ENCODE measurements at places on chromosomes 6 and 20.

DNA sequence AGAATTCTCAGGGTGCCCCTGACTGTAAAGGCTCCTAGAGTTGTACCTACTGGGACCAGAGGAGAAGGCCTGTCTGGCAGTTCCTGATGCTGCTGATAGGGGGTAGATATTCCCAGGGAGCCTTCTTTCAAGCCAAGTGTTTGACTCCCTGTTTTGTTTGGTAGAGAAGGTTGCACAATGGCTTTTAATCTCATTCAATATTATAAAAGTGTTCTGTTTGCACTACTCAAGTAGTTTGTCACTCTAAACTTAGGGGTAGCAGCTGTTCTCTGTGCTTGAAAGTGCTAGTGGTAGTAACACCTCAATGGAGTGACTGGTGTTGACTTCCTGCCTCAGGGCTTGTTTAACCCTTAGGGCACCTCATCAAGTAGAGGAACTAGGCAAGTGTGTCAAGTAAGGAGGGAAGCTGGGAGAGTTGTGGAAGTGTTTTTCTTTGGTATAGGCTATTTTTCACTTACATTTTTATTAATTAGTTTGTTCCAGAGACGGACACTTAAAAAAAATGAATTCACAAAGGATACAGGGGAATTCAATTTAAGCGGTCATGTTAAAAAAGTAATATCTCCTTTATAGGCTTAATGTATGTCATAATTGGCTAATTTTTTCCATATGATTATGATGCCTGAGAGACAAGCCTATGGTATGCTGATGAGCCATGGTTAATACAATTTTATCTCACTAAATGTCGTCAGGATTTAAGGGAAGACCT lies 38.1 kb downstream of the BICRAL start:
- no peak for DNase-seq

DNA sequence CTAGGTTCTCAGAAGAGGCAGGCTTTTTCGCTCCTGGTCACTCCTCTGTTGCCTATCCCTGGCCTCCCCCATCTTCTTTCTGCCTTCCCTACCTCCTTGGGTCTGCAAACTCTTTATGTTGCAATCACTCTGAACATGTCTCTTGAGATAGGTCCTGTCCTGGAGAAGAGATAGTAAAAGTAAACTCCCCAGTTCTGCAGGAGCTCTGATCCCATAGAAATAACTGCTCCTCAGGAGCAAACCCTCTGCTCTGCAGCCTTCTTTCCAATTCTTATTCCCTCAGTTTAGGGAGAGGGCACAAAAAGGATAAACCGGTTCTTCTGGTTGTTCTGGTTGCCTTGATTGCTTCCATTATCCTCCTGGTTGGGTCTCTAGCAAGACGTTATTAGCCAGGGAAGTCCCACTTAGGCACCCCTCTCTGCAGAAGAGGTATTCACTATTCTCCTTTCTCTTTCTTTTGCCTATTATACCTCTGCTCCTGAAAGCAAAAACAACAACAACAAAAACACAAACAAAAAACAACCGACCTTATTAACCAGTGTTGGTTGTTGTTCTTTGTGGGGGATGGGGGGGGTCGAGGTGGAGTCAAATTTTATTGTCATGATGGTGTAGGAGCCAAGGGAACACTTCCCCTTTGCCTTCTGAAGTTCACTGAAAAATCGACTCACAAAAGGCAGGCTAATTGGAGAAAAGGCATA lies 973 bp downstream of the TRIM38 start:
- DNase-seq = no peak

DNA sequence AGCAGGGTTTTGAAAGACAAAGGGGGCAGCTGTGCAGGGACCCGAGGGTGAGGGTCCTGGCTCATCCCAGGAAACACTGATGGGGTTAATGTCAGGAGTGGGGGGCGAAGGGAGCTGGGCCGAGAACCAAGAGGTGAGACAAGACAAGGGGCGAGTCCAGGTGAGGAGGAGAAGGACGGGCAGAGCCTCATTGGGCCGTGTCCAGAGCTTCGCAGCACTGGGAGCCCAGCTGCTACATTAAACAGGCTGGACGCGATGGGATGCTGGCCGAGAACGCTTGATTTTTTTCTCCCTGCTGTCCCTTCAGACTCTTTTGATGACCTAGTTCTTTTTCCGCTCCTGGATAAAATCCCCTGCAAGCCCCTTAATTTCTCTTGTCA lies 172.8 kb upstream of the SNX9 start:
- no peak for DNase-seq

DNA sequence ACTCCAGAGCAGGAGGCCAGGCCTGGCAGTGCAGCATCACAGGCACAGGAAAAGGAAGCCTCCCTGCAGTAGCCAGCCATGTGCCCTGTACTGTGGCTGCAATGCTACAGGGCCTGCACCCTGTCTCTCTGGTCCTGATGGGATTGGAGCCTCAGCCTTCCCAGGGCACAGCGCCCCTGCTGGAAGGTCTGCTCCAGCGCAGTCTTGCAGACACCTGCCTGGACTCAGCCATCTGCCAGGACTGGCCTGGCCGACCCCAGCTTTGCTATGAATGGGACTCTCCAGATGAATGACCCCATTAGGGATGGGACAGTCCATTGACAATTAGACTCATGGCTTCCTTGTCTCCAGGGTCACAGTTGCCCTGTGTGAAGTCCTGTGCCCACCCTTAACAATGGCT lies 251.6 kb downstream of the ERMARD start:
- no peak for DNase-seq

DNA sequence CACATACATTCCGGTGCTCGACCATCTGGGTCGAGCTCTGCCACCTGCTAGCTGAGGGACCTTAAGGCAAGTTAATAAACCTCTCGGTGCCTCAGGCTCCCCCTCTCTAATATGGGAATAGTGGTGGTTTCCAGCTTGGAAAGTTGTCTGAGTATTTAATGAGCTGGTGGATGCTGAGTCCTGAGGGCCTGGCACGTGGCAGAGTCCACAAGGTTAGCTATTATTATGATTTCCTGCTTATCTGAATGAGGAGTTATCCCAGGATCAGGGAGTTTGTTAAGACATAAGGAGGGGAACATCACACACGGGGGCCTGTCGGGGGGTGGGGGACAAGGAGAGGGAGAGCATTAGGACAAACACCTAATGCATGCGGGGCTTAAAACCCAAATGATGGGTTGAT lies 80.1 kb upstream of the SLC22A23 start:
- DNase-seq = no peak

- DNase-seq = no peak
These were observed 265.2 kb upstream of the RIN2 start for GRCh38 chr20:19492687-19493336.

GRCh38 chr6:110063594-110064263 lies 85.6 kb downstream of the GPR6 start:
- DNase-seq = no peak

Data from stimulated activated CD8-positive, alpha-beta memory T cell treated with anti-CD3 and anti-CD28 coated beads, Interleukin-15, amount 100 ng/mL, for 48 hours (primary cell).